Motor neuron (in vitro differentiated cells): ENCODE measurements at places on chromosomes 16 and 17. TPM values are rescaled to one million over a fixed set of nuclear protein-coding genes. Genes with fewer than 3 reads are reported as not detected.

DNA sequence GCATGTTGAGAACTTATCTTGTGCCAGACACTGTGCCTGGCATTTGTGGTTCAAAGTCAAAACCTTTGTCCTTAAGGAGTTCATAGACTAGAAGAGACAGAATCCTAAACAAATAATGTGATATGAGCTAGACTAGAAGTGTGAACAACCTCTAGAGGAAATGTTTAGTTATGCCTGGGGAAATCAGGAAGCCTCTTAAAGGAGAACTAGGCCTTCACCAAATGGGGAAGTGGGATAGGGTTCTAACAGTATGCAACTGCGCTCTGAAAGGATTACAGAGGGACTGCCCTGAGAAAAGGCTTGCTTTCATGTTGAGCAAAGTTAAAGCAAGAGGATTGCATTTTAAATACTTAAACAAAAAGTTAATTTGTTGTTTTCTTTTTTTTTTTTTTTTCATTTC lies 4.9 kb downstream of the RUNDC1 start:
- ATAC-seq, result no peak

- ATAC-seq, result no peak
Measured at GRCh38 chr17:82297280-82297713, 20.1 kb downstream of the CD7 start.

- ATAC-seq, result no peak
Measured at GRCh38 chr17:72615627-72615991, 476.9 kb downstream of the SLC39A11 start.

- no peak for ATAC-seq
Measured at GRCh38 chr17:19610879-19611278, 37.7 kb upstream of the ALDH3A2 start.

DNA sequence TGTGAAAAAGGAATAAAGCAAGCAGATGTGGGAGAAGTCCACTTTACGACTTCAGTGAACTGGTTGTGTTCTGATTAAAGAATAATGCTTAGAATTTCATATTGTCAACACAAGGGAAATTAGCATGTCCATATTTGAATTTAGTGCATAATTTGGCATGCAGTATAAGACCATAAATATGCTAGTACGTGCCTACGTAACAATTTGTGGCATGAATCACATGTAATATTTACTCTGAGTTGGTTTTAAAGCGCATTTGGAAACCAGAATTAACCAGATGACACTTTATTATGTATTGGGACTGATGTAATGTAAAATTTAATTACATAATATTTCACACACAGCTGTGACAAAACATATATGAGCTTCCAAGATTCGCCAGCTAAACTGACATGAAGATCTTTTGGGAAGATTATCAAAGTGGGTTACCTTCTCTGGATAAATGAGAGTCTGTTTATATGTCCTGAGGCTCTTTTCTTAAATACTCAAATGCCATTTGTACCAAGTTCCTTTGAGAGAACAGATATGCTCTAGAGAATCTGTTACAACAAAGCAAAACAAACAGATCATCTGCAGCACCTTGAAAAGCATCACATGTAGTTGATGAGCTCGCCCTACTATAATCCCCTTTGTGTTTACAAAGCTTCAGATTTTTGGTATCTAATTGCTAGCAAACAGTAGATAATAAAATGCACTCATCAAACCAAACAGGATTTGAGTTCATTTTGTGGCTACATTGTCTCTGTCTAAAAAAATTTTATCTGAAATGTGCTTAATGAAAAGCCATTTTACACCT lies 1468.6 kb downstream of the CDH11 start:
- ATAC-seq, result peak; percentile 55

DNA sequence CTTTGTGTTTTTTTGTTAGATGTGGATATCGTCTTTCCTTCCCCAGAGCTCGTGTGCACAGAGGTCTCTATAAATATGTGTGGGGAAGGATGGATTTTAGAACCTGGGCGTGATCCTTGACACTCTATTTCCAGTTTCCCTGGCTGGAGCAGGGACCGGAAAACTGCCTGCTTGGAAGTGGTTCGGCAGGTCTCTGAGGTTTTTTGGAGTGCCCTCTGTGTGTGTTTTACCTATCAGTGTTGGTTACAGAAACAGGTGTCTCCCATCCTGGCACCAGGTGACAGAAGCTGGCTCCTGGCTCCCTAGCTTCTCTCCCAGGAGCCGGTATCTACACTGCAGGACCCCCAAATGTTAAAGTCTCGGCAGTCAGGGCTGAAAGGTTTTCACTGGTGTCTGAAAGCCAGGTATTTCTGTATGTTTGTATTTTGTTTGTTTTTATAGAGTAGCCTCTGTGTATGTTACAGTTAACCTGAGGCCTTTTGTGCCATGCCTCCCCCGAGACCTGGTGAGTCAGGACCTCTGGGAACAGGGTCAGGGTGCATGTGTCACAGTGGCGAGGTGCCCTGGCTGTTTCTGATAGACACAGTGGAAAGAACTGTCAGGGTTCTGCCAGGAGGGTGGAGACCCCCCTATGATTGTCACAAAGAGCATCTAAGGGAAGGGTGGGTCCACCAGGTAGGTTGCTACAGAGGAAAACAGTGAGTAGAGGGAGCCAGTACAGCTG lies 31.3 kb downstream of the ZC3H18 start:
- no peak for ATAC-seq

- no peak for ATAC-seq
Measured at GRCh38 chr17:13534946-13535345, 66.8 kb downstream of the HS3ST3A1 start.

GRCh38 chr17:44221084-44221861 lies 1.8 kb upstream of the UBTF start:
- ATAC-seq, result peak; percentile 26

DNA sequence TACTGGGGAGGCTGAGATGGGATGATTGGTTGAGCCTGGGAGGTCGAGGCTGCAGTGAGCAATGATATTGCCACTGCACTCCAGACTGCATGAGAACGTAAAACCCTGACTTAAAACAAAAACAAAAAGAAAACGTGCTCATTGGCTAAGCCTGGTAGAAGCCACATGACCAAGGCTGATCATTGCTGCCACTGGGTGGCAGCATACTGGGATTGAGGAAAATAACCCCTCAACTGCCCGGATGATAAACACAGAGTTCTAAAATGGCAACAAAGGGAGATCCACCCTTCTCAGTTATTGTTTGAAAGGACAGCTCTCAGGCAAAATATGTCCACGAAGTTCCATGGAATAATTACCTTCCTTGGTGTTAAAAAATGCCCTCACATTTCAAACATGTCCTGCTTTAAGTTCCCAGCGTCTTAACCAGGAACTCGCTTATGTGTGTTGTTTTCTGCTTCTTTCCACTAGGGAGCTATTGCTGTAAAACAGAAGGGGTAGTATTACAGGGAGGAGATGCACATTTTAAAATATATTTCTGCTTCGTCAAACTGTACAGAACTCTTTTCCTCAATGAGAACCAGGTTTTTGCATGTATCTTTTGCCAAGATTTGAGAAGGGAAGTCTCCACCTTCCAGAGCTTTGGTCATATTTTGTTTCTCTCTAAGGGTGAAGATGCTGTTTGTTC lies 675.3 kb downstream of the MAF start:
- no peak for ATAC-seq

DNA sequence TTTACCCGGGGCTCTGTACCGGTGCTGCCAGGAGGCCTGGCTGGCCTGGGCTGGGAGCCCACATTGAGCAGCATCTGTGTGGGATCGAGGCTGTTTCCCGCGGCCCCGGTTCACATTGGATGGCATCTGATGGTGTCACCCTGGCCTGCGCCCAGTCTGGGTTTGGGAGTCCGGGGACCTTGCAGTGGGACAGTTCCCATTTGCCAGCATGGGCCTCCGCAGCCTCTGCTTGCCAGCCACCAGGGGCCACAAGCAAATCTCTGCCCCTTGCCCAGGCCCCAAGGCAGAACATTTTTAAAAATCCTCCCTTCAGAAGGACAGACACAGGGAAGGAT lies 64.5 kb downstream of the BANP start:
- ATAC-seq, result no peak

- ATAC-seq, result no peak
Measured at GRCh38 chr17:68498479-68499326, 13.5 kb upstream of the PRKAR1A start.

- peak; percentile 0 for ATAC-seq
Measured at GRCh38 chr16:30893417-30893743, 497 bp downstream of the BCL7C start.

- ATAC-seq, result no peak
Measured at GRCh38 chr16:19639986-19640421, 78.0 kb downstream of the KNOP1 start.

- ATAC-seq, result no peak
Measured at GRCh38 chr16:68466174-68466573, 17.9 kb upstream of the SMPD3 start.

DNA sequence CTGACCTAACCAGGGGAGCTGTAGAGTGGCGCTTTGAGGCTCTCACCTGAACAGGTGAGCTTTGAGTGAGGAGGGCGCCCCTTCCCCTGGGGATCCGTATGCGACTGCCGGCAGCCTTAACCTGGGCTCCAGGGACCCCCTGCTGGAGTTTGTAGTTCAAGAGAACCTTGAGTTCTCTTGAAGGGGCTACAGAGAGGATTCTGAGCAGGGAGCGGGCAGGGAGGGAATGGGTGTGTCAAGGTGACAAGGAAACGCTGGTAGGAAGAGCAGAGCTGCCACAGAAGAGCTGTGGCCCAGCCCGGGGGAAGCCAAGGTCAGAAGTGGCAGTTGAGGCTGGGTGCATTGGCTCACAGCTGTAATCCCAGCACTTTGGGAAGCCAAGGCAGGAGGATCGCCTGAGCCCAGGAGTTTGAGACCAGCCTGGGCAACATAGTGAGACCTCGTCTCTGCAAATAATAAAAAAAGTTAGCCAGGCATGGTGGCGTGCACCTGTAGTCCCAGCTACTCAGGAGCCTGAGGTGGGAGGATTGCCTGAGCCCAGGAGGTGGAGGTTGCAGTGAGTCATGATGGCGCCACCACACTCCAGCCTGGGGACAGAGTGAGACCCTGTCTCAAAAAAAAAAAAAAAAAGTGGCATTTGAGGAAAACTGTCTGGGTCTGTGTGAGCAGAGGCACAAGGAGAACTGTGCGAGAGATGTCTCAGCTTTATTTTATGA lies 1.2 kb downstream of the LLGL2 start:
- no peak for ATAC-seq

DNA sequence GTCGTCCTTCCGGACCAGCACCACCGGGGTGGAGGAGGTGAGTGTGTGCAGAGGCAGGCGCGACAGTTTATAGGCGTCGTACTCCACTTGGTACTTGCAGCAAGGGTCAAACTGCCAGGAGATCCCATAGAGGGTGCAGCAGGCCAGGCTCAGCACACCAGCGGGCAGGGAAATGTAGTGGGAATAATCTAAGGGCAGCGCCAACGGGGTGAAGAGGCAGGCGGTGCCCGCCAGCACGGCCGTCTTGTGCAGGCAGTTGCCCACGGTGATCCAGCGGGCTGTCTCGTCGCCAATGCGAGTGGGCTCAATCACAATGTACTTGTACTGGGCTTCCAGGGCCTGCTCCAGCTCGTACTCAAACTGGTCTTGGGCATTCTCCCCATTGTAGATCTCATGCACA lies 15.6 kb downstream of the TMEM11 start:
- ATAC-seq, result no peak

DNA sequence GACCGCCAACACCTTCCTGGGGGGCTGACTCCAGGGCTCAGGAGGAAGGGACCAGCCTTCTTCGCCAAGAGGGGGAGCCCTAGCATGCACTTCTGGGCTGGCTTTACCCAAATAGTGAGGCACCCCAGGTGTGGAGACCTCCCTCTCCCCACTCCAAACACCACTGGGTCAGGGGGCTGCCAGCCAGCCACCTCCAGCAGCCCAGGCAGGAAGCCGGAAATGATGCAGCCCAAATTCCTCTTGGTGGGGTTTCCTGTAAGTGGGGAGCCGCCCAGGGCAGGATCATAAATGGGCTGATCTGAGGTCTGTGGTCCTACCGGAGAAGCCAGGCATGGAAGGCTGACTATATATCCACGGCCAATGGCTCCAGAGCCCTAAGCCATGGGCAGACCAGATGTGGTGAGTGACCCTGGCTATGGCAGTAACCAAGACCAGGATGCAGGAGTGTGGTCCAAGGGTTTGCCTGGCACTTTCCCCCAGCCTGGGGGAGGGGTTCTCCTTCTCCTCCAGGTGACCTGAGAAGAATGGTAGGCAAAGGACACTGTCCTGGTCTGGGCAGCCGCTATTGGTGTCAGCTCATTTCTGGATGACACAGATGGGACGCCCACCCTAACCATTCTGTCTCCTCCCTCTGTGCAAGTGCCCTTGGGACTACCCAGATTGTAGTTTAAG lies 4.2 kb downstream of the GIT1 start:
- ATAC-seq, result no peak

- ATAC-seq, result peak; percentile 48
Measured at GRCh38 chr16:63617990-63618763, 1503.7 kb downstream of the CDH11 start.

DNA sequence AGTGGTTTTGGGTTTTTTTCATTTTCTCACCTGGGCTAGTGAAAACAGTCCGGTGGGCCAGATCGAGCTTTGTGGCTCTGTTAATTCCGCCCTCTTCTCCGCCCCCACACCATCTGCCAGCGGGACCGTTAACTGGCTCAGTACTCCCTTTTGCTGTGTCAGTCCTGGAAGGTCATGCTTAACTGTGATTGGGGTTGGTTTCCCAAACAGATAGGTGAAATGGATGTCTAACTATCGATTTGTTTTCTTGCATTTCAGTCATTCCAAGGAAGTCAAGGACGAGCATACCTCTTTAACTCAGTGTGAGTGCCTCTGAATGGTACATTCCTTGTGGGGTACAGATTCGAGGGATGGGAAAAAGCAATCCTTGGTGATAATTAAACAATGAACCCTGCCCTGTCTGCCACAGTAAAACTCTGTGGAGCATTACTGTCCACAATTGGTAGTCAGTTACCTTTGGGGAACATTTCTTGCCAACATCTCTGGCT lies 56.7 kb downstream of the YPEL2 start:
- no peak for ATAC-seq

DNA sequence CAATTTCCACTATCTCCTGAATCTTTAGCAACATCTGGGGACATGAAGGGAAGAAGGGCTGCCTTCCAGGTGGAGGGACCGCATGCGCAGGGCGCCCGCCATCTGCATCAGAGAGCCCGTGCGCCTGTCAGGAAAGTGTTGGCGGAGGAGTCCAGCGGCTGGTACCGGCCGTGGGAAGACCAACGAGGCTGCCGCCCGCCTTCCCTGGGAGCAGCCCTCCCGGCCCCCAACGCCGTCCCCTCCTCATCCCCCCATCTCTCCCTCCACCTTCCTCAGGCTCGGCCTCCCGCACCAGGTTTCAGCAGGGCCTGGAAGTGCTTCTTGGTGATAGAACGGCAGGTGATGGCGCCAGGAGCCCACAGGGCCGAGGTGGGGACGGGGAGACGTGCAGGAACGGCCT lies 8.8 kb downstream of the CLCN7 start:
- ATAC-seq, result no peak

GRCh38 chr16:88659160-88659559 lies 3.7 kb downstream of the MVD start:
- no peak for ATAC-seq

GRCh38 chr17:82832411-82832810 lies 7.4 kb downstream of the ZNF750 start:
- no peak for ATAC-seq

DNA sequence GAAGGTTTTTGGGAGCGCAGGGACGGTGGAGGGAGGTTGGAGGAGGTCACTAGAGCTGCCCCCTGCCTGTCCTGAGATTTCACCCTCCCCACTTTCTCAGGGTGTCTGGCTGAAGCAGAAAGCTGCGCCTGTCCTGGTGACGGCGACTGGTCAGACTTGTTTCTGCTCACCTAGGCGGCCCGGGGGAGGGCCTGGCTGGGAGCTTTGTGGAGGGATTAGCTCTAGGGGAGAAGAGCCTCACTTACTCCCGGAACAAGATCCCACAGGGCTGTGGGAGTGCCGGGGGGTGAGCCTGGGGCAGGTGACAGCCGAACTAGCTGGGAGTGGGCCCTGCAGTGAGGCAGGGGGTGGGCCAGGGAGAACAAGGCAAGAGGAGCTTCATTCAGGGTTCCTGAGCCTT lies 11.5 kb downstream of the NHERF1 start:
- ATAC-seq, result no peak

The LPO gene
- 1.1 TPM in 2 replicates for total RNA-seq

The ADORA2B gene
- 2.8 and 2.9 TPM in 2 replicates for total RNA-seq
